Activated CD4-positive, alpha-beta T cell treated with anti-CD3 and anti-CD28 coated beads for 4 hours (primary cell): ENCODE measurements at places on chromosomes 1 and 21.

DNA sequence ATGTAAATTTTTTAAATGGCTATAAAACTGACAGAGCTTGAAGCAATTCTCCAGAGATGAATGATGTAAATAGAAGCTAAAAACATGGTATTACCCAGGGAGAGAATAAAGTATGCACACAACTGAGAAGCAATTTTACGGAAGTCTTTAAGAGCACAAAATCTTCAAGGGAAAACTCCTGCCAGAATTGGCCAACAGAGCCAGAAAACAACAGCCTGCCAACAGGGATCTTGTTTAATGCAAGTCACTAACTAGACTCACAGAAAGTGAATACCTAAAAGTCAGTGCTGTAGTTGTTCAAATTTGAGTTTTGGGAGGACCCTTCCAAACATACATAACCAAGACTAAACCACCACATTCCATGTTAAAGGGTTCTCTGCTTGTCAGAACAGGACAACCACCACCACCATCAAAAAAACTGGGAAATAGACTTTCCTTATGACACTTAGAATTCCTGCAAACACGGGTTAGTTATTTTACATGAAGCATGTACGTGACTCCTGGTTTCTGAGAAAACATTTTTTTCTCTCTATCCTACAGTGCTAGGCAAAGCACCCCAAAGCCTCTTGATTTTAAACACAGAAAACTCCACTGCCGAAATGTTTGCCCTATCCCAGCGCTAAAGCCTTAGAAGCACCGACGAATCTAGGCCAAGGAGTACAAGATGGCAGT, 1.6 kb downstream of the EPS15 start:
- DNase-seq: no peak

DNA sequence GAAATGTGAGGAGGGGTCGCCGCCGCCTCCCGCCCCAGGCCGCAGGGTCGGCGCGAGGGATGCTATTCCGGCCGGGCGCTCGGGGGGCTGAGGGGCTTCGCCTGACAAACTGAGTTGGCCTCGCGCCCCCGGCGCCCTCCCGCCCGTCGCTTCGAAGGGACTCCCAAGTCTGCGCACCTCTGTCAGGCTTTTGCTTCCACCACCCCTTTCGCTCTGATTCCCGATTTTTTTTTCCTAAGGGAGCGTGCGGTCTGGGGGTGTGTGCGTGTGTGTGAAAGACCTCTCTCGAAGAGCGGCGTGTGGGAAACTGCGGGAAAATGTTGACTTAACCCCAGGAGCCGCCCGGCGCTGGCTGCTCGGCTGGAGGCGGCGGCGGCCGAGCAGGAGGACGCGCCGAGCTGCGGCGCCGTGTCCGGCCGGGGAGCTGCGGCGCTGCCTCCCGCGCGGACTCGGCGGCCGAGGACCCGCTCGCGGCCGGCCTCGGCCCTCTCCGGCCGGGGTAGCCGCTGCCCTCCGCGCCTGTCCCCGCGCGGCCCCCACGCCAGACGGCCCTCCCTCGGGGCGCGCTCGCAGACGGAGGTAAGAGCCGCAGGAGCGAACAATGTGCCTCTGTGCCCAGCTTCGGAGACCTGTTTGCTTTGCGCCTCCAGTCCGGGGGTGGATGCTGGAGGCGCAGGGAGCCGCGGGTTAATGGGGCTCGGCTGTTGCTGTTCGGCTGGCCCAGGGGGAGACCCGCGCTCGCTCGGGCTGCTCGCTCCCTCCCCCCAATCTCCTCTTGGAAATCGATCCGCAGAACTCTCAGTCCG, 1.1 kb downstream of the ADGRL2 start:
- DNase-seq: no peak

GRCh38 chr1:213419401-213420030, 368.5 kb downstream of the RPS6KC1 start:
- no peak for DNase-seq

GRCh38 chr1:77044133-77044849, 174.9 kb downstream of the PIGK start:
- no peak for DNase-seq

- DNase-seq: no peak
Measured at GRCh38 chr1:148263906-148264255, 111.8 kb upstream of the NBPF11 start.

- no peak for DNase-seq
Measured at GRCh38 chr1:228763561-228763960, 28.3 kb downstream of the RHOU start.

- DNase-seq: no peak
Measured at GRCh38 chr1:54387419-54387818, 18.8 kb downstream of the SSBP3 start.

GRCh38 chr1:176101951-176102642, 105.0 kb downstream of the COP1 start:
- DNase-seq: no peak

- no peak for DNase-seq
Measured at GRCh38 chr1:226003502-226004170, 4.5 kb upstream of the SDE2 start.
